GM23248 (cell line): ENCODE measurements at places on chromosomes 3 and 15. TPM values are rescaled to one million over a fixed set of nuclear protein-coding genes. Genes with fewer than 3 reads are reported as not detected.
A peak's percentile ranks its signal among the peaks of the same experiment; 100 is the strongest.

GRCh38 chr15:28914483-28915023 lies 28.8 kb downstream of the APBA2 start:
- DNase-seq, result no peak

DNA sequence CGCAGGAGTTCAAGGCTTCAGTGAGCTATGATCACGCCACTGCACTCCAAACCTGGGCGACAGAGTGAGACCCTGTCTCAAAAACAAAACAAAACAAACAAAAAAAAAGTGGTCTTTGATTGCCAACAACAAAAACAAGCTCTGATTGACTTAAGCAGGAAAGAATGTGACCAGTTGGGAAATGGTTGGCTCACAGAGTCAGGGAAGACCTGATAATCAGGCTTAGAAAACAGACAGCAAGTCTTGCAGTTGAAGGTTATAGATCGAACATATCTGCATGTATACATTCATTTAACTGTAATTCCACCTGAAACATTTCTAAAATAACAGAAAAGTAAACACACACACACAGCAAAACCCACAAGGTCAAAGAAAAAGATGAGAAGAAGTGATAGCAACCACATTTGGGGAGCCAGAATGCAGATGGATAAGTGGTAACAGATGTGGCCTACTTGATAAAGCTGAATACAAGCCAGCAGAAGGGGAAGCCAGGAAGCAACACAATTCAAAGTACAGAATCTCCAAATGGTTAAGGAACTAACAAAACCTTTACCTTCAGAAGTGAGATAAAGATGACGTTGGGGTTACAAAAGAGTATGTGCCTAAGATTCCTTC lies 699.9 kb upstream of the ZNF385D start:
- peak; percentile 16 for DNase-seq

DNA sequence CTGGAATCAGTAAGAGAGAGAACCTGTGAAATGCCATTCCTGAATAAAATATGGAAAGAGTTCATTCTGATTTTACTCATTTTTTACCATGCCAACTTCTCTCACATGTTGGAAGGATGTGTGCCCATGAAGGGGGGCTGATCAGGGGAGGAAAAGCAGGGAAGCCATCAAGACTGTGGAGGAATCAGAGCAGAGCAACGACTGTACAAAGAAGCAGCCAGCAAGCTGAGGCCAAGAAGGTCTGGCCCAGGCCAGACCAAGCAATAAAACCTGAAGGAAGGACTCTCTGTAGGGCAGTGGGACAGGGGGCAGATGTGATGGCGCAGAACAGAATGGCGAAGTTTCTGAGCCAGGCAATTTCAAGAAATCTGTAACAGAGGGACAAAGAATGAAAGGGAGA lies 24.0 kb upstream of the ARNT2 start:
- no peak for DNase-seq

- peak; percentile 73 for DNase-seq
Observed at GRCh38 chr15:88378188-88378637, 89.0 kb downstream of the MRPL46 start.

GRCh38 chr3:58063022-58063815 lies 55.0 kb downstream of the FLNB start:
- peak; percentile 86 for DNase-seq

- DNase-seq, result no peak
Observed at GRCh38 chr3:162538491-162538890, 1041.9 kb downstream of the OTOL1 start.

GRCh38 chr3:43043793-43044192 lies 62.1 kb downstream of the POMGNT2 start:
- DNase-seq, result no peak

DNA sequence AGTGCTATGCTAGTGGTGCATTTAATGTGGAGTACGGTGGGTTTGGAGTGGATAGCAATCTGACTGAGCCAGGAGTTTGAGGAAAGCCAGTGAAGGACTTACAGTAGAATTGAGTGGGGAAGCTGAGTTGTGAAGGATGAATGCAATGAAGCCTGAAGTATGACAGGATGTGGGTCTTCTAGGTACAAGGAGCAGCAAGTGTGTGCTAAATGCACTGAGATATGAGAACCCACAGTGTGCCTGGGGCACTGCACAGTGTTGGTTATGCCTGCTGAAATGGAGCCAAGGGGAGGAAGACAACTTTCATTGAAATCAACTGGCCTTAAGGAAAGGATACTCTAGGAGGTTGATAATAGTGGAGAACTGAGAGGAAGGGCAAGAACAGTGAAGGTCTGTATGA lies 105.5 kb upstream of the MRPL3 start:
- DNase-seq, result no peak

DNA sequence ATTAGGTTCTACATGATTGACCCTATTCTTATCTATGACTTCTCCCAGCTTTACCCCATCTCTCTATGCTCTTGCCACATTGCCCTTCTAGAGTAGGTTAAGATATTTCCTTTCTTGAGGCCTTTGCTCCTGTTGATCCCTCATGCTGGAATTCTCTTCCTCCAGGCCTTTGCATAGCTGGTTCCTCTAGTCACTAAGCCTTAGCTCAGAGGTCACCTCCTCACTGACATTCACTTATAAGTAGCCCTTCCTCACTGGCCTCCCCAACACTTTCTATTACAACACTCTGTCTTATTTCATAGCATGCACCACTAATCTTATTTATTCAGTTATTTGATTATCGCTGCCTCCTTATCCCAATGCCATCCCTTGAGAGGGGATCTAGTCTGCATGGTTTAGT lies 228.4 kb upstream of the COL8A1 start:
- peak; percentile 1 for DNase-seq

RNF13 gene
- polyA plus RNA-seq, result 100.0 and 103 TPM in 2 replicates

GCNT3 gene
- not detected in 2 replicates for polyA plus RNA-seq

SLC27A2 gene
- not detected in 2 replicates for polyA plus RNA-seq

APOD gene
- 3.7 and 4.7 TPM in 2 replicates for polyA plus RNA-seq

ZNF609 gene
- polyA plus RNA-seq, result 3.8 and 6.3 TPM in 2 replicates

IQCF5 gene
- polyA plus RNA-seq, result not detected in 2 replicates

BLM gene
- 1.9 and 2.1 TPM in 2 replicates for polyA plus RNA-seq

SPATA16 gene
- not detected in 2 replicates for polyA plus RNA-seq

CD86 gene
- not detected in 2 replicates for polyA plus RNA-seq

BCHE gene
- polyA plus RNA-seq, result not detected in 2 replicates

MRAS gene
- polyA plus RNA-seq, result 65.1 and 65.5 TPM in 2 replicates

CFAP161 gene
- not detected in 2 replicates for polyA plus RNA-seq
